ENCODE measurements at places on chromosomes 7 and 10.

DNA sequence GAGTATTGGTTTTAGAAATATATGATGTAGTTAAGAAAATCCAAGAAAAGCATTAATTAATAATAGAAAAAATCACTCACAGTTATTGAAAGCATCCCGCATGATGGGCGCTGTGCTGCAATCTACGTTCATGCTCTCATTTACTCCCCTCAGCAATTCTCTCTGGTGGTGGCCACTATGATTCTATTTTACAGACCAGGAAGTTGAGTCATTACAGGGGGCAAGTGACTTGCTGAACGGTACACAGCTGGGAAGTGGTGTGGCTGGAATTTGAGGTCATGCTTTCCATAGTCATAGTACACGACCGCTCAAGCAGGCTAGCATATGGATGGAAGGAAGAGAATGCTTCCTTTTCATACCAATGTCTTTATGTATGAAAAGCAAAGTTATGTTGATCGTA, 117.4 kb downstream of the TES start:
- DNase-seq = no peak

GRCh38 chr7:76261931-76262330, 40.5 kb upstream of the HSPB1 start:
- no peak for DNase-seq

- DNase-seq = no peak
These were observed 59.6 kb downstream of the BLNK start for GRCh38 chr10:96211764-96212163.

DNA sequence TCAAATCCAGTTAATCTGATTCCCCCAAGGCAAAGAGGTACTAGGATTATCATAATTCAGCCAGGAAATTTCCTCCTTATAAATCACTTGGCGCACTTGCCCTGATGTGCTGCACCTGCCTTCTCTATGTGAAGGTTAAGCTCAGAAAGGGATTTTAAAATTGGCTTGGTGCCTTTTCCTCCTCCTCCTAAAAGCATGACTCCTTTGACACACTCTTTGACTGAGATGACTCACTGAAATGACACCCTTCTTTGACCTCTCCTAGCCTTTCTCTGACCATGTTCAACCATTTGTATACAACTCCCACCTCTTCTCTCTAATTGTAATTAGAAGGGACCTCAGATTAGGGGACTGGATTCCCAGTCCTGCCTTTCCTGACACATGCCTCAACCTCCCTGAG, 46.5 kb downstream of the ABLIM1 start:
- no peak for DNase-seq

DNA sequence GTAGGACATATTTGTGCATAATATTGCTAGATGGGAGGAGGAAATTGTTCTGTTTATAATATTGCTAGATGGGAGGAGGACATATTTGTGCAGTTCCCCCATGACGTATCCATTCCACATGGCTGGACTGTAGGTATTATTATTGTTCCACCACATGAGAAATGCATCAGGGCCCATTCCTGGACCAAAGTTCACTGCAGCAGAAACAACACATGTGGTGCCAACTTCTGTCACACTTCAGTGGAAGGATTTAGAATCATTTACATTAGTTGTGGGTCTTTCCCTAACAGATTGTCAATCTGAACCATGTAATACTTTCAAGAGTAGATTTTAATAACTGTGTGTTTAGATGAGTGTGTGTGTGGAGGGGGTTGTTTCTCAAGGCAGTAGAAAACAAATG, 32.7 kb upstream of the MACC1 start:
- DNase-seq = no peak

DNA sequence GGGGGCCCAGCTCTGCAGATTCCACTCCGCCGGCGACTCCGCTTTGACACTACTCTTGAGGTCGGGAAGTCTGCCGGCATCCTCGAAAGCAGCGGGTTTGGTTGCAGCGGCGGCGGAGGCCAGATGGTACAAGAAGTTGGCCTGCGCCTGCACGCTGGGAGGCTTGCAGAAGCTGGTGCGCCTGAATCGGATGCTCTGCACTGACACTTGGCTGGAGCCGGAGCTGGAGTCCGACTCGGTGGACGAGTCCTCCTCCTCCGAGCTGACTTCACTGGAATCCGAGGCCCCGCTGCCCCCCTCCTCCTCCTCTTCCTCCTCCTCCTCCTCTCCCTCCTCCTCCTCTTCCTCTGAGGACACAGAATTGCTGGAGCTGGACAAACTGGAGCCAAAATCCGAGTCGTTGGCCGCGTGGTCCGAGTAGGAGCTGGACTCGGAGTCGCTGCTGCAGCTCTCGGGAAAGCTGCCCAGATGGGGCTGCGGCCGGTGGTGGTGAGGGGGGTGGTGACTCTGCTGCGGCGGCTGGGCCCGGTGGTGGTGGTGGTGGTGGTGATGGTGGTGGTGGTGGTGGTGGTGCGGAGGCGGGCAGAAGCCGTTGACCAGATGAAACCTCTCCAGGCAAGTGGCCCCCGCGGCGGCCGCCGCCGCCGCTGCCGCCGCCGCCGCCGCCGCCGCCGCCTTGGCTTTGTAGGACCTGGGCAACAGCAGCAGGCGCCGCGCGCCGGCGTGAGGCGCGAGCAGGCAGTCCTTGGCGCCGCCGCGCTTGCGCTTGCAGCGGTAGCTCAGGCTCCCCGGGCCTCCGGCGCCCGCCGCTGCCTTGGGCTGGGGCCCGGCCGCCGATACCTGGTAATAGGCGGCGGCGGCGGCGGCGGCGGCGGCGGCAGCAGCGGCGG, 9.0 kb downstream of the SKIDA1 start:
- no peak for DNase-seq

DNA sequence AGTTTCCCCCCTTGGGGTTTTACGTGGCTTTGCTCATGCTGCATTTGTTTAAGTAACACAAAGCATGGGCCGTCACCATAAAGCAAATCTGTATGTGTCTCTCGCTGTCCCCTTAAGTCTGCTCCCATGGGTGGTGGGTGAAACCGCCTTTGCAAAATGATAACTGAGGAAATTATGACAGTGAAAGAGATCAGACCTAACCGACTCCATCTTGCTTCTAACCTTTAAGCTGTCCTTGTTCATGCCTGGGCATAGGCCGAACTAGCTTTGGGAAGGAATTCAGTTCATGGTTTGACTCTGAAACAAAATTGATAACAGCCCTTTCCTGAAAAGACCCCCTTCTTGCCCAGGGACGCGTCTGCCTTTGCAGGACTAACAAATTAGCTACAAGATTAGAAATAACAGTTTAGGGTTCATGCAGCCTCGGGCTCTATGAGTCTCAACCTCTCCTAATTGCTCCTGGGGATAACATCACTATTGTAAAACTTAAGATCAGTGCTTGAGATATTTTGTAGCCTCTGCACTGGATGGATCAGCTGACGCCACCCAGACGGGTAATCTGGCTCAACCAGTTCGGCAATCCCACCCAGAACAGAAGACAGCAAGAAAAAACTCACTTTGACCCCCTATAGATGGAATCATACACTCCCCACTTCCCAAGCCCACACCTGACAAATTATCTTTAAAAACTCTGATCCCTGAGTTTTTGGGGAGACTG, 623.7 kb downstream of the TYW1 start:
- DNase-seq = no peak

DNA sequence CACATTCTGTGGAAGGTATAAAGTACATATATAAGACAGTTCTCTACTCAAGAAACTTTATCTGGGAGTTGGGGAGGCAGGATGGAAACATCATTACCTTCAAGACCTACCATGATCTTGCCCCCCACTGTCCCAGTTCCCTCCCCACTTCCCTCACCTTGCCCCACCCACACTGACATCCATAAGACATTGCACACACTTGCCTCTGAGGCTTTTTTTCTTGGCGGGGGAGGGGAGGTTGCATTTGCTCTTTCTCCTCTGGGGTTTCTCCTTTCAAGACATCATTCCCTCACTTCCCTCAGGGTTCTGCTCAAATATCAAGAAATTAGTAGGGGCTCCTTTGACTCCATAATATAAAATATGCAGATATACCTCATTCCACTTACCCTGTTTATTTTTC, 276.0 kb downstream of the ARL4A start:
- no peak for DNase-seq

GRCh38 chr7:106092204-106092603, 19.9 kb downstream of the SYPL1 start:
- no peak for DNase-seq

DNA sequence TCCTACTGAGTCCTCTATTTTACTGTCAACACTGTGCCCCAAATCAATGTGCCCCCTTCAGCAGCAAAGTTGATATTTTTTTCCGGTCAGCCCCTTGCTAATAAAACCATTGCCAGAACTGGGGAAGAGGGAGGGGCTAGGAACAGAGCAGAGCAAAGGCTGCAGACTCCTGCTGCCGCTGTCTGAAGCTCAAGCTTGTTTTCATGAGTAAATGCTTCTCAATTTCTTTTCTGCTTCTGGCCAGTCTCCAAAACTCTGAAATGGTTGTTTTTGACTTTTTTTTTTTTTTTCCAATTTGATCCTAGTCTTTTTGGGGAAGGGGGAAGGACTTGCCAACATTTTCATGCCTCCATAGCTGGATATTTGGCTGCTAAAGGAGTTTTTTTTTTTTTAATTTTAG, 26.7 kb upstream of the PROSER2 start:
- DNase-seq = no peak

DNA sequence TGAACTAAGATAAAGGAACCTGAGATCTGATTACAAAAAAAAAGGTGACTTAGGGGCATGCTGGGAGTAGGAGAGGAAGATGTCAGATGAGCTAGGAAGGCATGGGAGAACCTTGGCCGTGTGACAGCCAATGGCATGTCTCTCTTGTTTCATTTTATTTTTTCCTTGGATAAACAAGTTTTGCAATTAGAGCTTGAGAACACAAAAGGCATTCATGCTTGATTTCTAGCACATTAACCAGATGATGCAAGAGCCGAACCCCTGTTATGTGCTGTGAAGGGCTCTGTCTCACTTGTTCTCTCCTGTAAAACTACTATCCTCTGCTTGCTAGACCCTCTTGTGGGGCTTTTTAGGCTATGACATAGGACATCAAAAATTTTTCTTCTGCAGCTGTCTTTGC, 134.3 kb upstream of the ASAH2 start:
- DNase-seq = no peak

DNA sequence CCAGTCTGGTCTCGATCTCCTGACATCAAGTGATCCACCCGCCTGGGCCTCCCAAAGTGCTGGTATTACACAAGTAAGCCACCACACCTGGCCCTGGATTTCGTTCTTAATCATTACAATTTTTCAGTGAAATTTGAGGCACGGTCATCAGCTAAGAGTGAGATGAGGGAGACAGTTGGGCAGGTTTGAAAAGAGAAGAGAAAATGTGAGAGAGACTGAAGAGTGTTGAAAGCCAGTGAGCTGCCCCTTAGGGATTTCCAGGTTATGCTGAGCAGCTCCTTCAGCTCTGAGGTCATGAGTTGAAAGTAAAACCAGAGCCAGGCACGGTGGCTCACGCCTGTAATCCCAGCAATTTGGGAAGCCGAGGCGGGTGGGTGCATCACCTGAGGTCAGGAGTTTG, 5.9 kb upstream of the UPF2 start:
- DNase-seq = no peak

DNA sequence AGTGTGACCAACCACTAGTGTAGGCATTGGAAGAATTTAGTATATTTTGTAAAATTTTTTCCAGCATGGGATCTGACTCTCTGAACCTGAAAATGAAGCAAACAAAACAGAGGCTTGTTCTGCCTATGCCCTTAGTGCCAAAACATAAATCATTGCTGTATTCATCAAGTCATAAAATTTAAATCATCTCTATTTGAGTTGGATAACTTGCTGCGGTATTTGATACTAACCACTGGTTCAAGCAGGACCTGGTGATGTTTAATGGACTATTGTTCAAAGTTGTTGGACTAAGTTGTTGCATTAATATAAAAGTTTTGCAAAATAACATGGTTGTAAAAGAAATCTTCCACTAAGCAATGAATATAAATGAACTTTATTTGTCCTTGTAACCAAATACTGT, 19.8 kb upstream of the RPA3 start:
- no peak for DNase-seq

DNA sequence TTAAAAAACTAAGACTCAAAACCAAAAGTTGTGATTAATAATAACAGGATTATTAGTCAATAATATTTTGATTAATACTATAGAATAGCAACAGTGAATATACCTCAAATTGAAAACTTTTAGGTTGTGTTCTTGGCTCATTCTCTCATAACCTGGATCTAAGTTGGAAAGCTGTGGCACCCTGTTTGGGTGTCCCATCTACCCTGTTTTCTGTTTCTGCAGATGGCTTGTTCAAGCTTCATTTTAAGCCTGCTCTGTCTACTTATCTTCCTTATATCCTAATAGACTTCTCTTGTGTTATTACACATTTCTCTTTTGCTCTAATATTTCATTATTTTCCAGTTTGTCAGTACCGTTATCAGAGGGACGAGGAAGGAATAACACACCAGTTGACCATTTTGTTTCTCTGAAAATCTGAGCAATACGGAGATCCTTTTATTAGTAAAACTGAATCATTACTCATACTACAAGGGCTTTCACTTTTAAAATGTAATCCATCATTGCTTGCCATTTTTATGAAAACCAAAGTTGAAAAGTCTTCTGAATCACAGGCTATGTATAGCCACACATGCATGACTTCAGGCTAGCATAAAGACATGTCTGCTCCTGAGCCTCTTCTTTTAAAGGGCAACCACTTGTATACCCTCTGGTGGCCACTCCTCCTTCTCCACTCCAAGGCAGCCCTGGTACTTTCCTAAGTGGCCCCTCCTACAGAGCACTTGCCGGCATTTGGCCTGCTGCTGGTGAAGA, 22.3 kb downstream of the COX15 start:
- DNase-seq = no peak

- DNase-seq = no peak
These were observed 545.5 kb upstream of the FOXK1 start for GRCh38 chr7:4136501-4137110.

DNA sequence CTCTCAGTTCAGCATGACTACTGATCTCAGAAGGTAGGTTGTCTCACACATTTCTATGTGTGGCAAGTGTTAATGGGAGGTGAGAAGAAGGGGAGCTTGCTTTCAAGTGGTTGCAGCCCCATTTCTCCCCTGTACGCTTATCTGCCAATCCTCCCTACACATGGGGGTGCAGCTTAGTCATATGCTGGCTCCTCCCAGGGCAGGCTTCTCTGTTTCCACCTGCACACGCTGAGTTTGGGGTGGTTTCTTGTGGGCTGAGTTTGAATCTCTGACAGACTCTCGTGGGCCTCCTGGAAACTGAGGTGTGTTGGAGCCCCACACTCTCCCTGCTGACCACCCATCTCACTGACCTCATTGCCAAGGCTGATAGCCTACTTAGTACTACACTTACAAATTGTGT, 435.8 kb upstream of the MTPN start:
- DNase-seq = no peak

GRCh38 chr10:22459496-22459895, 114.2 kb downstream of the SPAG6 start:
- no peak for DNase-seq

GRCh38 chr7:504221-505111, 15.2 kb downstream of the PDGFA start:
- no peak for DNase-seq

- no peak for DNase-seq
These were observed 539.3 kb upstream of the TEX47 start for GRCh38 chr7:89334797-89335196.

DNA sequence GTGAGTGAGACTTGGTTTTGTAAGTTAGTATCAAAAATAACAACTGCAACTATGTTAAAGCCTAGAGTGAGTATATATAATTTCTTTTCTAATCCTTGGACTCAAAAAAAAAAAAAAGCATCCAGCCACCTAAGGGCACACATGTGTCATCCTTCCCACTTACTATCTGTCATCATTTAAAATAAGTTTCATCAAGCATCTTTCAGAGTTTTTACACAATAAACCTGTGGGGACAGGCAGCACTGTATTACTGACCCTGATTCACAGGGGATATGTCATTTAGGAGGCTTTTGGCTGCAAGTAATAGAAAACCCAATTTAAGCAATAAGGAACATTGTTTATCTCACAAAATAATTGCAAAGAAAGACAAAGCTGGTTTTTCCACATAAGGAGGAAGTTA, 32.3 kb upstream of the OSBPL3 start:
- no peak for DNase-seq
